Activated T-cell treated with anti-CD3 and anti-CD28 coated beads, Interleukin-2, amount 50 U/mL, for 4 hours (primary cell): ENCODE measurements at places on chromosomes 1 and 21.

GRCh38 chr1:204584699-204585372 lies 68.6 kb downstream of the MDM4 start:
- no peak for DNase-seq

- DNase-seq: no peak
These were observed 15.3 kb upstream of the C1orf185 start for GRCh38 chr1:51086496-51087271.

DNA sequence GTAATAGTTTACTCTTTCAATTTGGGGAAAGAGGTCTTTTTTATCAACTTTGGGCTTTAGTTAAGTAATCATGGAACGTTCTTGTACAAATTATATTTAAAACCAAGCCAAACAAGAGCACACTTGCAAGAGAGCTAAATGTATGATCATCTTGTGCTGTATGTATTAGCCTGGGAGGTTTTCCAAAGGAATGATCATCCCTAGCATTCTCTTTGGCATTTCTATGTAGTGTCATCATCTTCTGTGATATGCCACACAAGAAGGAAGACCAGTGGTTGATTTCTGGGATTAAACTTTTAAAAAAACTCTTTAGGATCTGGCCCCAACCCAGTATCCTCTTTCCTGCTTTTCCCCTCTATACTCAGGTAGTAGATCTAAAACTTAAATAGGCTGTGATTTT lies 38.4 kb upstream of the KCNQ4 start:
- no peak for DNase-seq

GRCh38 chr21:32278518-32279376 lies at the start of gene MIS18A:
TSS of gene MIS18A (minus strand) at chr21:32279049. CDS start at chr21:32279014, 35 bp downstream.
- peak; percentile 98 for DNase-seq

GRCh38 chr21:21806711-21807597 lies 808.7 kb downstream of the NCAM2 start:
- DNase-seq: no peak
